ENCODE measurements at places on chromosomes 16 and 17. TPM values are rescaled to one million over a fixed set of nuclear protein-coding genes. Genes with fewer than 3 reads are reported as not detected.

Gene LITAFD
- total RNA-seq, result not detected

- DNase-seq, result no peak
- H3K27me3 ChIP-seq, result no peaks in the 10 kb centered on the region
- H3K27ac ChIP-seq, result no peak overlapping the region
- H3K36me3 ChIP-seq, result no peaks in the 10 kb centered on the region
- H3K4me1 ChIP-seq, result peaks cover 71% of the 10 kb centered on the region
Observed at GRCh38 chr17:64259922-64260321, 3.1 kb downstream of the TEX2 start.

DNA sequence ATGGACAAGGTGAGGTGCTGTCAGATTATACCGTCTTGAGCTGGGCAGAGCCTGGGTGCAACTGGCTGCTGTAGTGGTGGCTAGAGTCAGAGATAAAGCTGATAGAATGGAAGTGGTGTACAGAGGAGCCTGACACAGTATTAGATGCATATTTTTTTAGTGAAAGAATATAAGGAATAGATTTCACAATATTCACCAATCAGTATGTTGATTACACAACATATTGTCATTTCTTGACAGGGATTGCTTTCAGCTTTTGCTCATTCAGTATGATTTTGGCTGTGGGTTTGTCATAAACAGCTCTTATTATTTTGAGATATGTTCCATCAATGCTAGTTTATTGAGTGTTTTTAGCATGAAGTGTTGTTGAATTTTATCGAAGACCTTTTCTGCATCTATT lies 1.7 kb upstream of the CCL23 start:
- DNase-seq, result no peak
- H3K4me1 ChIP-seq, result no peaks in the 10 kb centered on the region

Gene RILP
- total RNA-seq, result 81.7 TPM

- no peaks in the 10 kb centered on the region for H3K4me1 ChIP-seq
- no peak overlapping the region for H3K27ac ChIP-seq
- H3K27me3 ChIP-seq, result no peaks in the 10 kb centered on the region
- no peak overlapping the region for H3K4me3 ChIP-seq
- no peaks in the 10 kb centered on the region for H3K36me3 ChIP-seq
- no peak for DNase-seq
Observed at GRCh38 chr17:42647778-42648177, 11.3 kb upstream of the TUBG2 start.

DNA sequence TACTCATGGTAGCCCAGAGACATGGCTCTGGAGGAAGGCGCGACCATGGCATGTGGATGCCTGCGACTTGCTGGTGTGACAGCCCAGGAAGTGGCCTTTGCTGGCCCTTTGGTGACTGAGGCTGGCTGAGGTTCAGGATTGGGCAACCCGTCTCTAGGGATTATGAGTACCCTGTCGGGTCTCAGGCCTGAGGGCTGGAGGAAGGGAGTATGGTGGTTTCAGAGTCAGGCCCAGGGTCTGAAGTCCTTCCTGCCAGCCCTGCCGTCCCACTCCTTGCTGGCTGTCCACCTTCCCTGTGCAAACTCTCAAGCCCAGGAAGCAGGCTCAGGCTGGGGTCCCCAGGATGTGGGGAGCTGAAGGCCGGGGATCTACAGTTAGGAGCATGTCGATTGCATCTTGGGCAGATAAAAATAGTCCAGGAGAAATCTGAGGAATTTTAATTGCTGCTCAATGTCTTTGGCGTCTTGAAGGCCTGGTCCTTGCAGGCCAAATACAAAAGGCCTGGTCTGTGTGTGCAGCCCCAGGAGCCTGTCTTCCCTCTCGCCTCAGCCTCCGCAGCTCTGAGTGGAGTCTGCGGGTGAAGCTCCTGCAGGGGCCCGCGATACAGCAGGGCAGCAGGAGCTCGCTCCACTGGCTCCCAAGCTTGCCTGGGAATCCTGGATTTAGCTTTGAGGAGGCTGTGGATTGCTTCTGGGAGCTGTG lies 52.5 kb downstream of the NKD1 start:
- peaks cover 36% of the 10 kb centered on the region for H3K4me1 ChIP-seq
- no peaks in the 10 kb centered on the region for H3K27me3 ChIP-seq
- no peak for DNase-seq
- H3K27ac ChIP-seq, result no peak overlapping the region
